Fibroblast of lung (primary cell): ENCODE measurements at places on chromosomes 4 and X.

DNA sequence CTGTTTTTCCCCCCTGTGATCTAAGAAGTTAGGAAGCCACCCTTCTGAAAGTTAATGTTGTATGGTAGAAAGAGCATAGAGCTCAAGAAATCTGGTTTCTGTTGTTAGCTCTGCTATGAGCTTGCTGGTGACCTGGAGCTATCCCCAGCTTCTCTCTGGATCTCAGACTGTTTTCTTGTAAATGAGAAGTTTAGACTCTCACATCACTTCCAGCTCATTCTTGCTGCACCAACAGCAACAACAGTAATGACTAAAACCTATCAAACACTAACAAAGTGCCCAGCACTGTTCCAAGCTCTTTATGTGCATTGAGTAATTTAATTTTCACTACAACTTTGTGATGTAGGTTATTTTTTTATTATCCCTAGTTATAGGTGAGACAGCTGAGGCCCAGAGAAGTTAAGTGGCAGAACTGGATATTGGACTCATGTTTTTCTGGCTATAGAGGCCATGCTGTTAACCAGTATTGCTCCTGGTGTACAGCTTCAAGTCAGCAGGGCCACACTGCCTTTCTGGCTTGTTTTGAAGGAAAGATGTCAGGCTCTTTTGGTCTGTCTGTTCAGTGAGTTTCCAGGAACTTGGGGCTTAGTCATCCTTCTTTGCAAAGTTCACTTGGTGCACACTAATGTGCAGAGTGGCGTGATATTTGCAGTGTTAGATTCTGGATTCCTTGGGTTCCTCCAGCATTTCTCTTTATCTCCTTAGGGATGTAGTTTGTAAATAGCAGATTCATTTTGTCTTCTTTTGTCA lies 27.8 kb upstream of the TMEM164 start:
- H3K4me1 ChIP-seq: no peaks in the 10 kb centered on the region
- peaks cover 2% of the 10 kb centered on the region for H3K27me3 ChIP-seq
- peak; percentile 23 for DNase-seq
- H3K4me3 ChIP-seq: no peak overlapping the region
- no peak overlapping the region for H3K27ac ChIP-seq
- H3K36me3 ChIP-seq: no peaks in the 10 kb centered on the region

GRCh38 chr4:56427179-56427578 lies 8.2 kb downstream of the PPAT start:
- no peaks in the 10 kb centered on the region for H3K4me1 ChIP-seq
- H3K4me3 ChIP-seq: no peak overlapping the region
- no peaks in the 10 kb centered on the region for H3K27me3 ChIP-seq
- H3K27ac ChIP-seq: no peak overlapping the region
- no peak for DNase-seq

GRCh38 chr4:123216543-123216942 lies 180.1 kb upstream of the SPRY1 start:
- no peak overlapping the region for H3K27ac ChIP-seq
- H3K27me3 ChIP-seq: no peaks in the 10 kb centered on the region
- H3K4me3 ChIP-seq: no peak overlapping the region
- DNase-seq: no peak
- H3K4me1 ChIP-seq: no peaks in the 10 kb centered on the region

GRCh38 chr4:168710353-168710946 lies 213.6 kb downstream of the PALLD start:
- no peak overlapping the region for H3K27ac ChIP-seq
- no peaks in the 10 kb centered on the region for H3K27me3 ChIP-seq
- no peak overlapping the region for H3K4me3 ChIP-seq
- peak; percentile 89 for DNase-seq

GRCh38 chrX:69705818-69706217 lies 89.9 kb downstream of the EDA start:
- DNase-seq: no peak
- H3K4me1 ChIP-seq: no peaks in the 10 kb centered on the region
- no peaks in the 10 kb centered on the region for H3K27me3 ChIP-seq
- H3K4me3 ChIP-seq: no peak overlapping the region
- H3K36me3 ChIP-seq: no peaks in the 10 kb centered on the region

- H3K36me3 ChIP-seq: no peaks in the 10 kb centered on the region
- no peaks in the 10 kb centered on the region for H3K4me1 ChIP-seq
- no peak overlapping the region for H3K4me3 ChIP-seq
- DNase-seq: no peak
- no peaks in the 10 kb centered on the region for H3K27me3 ChIP-seq
Observed at GRCh38 chrX:37409278-37409677, 60.1 kb downstream of the PRRG1 start.

DNA sequence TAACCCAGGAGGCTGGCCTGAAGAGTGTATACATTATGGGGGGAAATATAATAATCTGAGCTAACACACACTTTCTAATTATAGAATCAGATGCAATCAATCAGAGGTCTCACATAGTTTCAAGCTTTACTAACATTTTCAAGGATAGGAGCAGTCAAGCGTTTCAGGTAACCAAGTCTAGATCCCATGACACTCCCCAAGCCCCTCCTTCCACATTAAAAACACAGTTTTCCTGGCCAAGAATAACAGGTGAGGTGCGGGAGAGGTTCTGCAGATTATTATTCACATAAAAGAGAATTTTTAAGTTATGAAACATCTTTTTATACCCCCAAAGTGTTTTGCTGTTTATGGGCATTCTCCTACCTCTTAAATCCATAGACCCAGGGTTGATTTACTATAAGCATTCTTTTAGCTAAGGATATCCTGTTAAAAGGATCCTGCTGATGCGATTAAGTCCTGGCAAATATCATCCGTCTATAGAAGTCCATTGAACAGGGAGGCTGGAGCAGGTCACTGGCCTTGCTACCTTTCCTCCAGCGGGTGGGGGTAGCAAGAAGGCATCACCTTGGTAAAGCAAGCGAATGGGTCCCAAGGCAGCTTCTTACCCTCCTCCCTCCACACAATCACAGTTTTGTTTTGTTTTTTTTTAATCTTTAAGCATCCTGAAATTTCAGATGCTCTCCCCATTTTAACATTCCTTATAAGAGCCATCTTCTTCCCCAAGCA lies 104.7 kb upstream of the GPM6A start:
- no peaks in the 10 kb centered on the region for H3K27me3 ChIP-seq
- H3K36me3 ChIP-seq: no peaks in the 10 kb centered on the region
- DNase-seq: no peak
- H3K4me3 ChIP-seq: no peak overlapping the region
- H3K4me1 ChIP-seq: no peaks in the 10 kb centered on the region

- H3K27me3 ChIP-seq: no peaks in the 10 kb centered on the region
- no peaks in the 10 kb centered on the region for H3K4me1 ChIP-seq
- H3K27ac ChIP-seq: no peak overlapping the region
- H3K4me3 ChIP-seq: no peak overlapping the region
- peak; percentile 42 for DNase-seq
- no peaks in the 10 kb centered on the region for H3K36me3 ChIP-seq
Observed at GRCh38 chr4:16794816-16795445, 103.5 kb downstream of the LDB2 start.

DNA sequence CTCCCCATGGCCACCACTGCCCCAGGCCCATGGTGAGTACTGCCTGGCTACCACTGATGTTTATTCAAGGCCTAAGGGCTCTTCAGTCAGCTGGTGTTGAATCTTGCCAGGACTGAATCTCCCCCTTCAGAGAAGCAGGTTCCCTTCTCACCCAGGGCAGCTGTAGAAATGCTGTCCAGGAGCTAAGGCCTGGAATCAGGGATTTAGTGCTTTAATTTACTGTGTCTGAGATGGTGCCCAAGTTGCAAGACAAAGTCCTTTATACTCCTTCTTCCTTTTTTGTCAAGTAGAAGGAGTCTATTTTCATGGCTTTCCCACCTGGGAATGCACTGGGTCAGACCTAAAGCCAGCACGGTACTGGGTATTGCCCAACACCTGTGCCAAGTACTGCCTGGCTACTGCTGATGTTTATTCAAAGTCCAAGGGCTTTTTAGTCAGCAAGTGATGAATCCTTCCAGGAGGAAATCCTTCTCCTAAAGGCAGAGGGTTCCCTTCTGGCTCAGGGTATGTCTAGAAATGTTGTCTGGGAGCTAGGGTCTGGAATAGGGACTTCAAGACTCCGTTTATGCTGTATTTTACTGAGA lies 117.6 kb upstream of the ATOH1 start:
- H3K4me3 ChIP-seq: no peak overlapping the region
- no peak for DNase-seq
- no peaks in the 10 kb centered on the region for H3K36me3 ChIP-seq
- H3K4me1 ChIP-seq: no peaks in the 10 kb centered on the region
- H3K27ac ChIP-seq: no peak overlapping the region
- H3K27me3 ChIP-seq: no peaks in the 10 kb centered on the region

- H3K27ac ChIP-seq: no peak overlapping the region
- no peak for DNase-seq
- no peaks in the 10 kb centered on the region for H3K4me1 ChIP-seq
- H3K4me3 ChIP-seq: no peak overlapping the region
- no peaks in the 10 kb centered on the region for H3K27me3 ChIP-seq
Observed at GRCh38 chr4:8646296-8647093, 53.9 kb downstream of the CPZ start.

DNA sequence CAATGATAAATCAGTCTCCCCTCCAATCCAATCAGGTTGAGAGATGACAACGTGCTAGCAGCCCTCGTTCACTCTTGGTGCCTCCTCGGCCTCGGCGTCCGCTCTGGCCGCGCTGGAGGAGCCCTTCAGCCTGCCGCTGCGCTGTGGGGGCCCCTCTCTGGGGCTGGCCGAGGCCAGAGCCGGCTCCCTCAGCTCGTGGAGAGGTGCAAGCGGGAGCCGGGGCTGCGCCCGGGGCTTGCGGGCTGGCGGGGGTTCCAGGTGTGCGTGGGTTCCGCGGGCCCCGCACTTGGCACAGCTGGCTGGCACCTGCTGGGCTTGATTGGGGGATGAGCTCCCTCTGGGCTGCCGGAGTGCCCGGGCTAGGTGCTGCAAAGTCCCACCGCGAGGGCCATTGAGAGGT lies 40.9 kb upstream of the PRSS48 start:
- no peaks in the 10 kb centered on the region for H3K36me3 ChIP-seq
- no peaks in the 10 kb centered on the region for H3K4me1 ChIP-seq
- no peak overlapping the region for H3K27ac ChIP-seq
- no peak overlapping the region for H3K4me3 ChIP-seq
- no peak for DNase-seq

- no peak overlapping the region for H3K4me3 ChIP-seq
- no peaks in the 10 kb centered on the region for H3K36me3 ChIP-seq
- peak; percentile 68 for DNase-seq
- no peak overlapping the region for H3K27ac ChIP-seq
- no peaks in the 10 kb centered on the region for H3K4me1 ChIP-seq
Observed at GRCh38 chr4:33780952-33781791, 2463.1 kb downstream of the ARAP2 start.

GRCh38 chrX:40107291-40108161 lies 9.8 kb upstream of the BCOR start:
- H3K36me3 ChIP-seq: no peaks in the 10 kb centered on the region
- no peak overlapping the region for H3K27ac ChIP-seq

GRCh38 chr4:156021298-156021697 lies 67.6 kb upstream of the CTSO start:
- H3K27me3 ChIP-seq: no peaks in the 10 kb centered on the region
- H3K4me1 ChIP-seq: no peaks in the 10 kb centered on the region
- no peak for DNase-seq
- no peak overlapping the region for H3K4me3 ChIP-seq
- H3K27ac ChIP-seq: no peak overlapping the region
- H3K36me3 ChIP-seq: no peaks in the 10 kb centered on the region

DNA sequence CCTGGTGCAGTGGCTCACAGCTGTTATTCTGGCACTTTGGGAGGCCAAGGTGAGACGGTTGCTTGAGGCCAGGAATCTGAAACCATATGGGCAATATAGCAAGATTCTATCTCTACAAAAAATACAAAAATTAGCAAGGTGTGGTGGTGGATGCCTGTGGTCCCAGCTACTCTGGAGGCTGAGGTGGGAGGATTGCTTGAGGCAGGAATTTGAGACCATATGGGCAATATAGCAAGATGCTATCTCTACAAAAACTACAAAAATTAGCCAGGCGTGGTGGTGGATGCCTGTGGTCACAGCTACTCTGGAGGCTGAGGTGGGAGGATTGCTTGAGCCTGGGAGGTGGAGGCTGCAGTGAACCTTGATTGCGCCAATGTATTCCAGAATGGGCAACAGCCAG lies 2.3 kb downstream of the ADGRG4 start:
- no peaks in the 10 kb centered on the region for H3K27me3 ChIP-seq
- no peak overlapping the region for H3K27ac ChIP-seq
- H3K36me3 ChIP-seq: no peaks in the 10 kb centered on the region
- H3K4me1 ChIP-seq: no peaks in the 10 kb centered on the region
- no peak overlapping the region for H3K4me3 ChIP-seq

DNA sequence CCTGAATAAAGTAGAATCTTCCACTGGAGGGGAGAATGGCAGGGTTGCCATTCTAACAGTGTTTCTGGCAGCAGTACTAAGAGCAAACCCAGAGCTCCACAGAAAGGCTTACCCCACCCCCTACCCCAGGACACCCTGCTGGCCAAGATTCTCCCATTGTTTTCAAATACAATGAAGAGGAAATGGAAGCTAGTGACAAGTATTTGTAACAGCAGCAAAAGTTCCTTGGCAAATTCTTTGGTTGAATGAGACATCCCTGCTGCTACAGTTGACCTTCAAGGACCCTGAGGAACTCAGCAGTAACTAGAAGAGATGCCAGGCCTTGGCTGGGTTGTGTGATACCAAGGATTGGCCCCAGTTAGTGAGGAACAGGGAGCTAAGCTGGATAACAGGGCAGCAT lies 124.2 kb upstream of the DGKK start:
- no peak overlapping the region for H3K4me3 ChIP-seq
- no peaks in the 10 kb centered on the region for H3K4me1 ChIP-seq
- H3K27me3 ChIP-seq: no peaks in the 10 kb centered on the region
- no peak overlapping the region for H3K27ac ChIP-seq

GRCh38 chr4:3364634-3365314 lies 72.0 kb downstream of the RGS12 start:
- no peak for DNase-seq
- H3K36me3 ChIP-seq: no peaks in the 10 kb centered on the region
- H3K4me1 ChIP-seq: peaks cover 12% of the 10 kb centered on the region

GRCh38 chr4:31291238-31291637 lies 571.1 kb downstream of the PCDH7 start:
- H3K36me3 ChIP-seq: no peaks in the 10 kb centered on the region
- no peak overlapping the region for H3K4me3 ChIP-seq
- H3K27ac ChIP-seq: no peak overlapping the region
- no peaks in the 10 kb centered on the region for H3K4me1 ChIP-seq

- no peak for DNase-seq
- no peaks in the 10 kb centered on the region for H3K27me3 ChIP-seq
- no peaks in the 10 kb centered on the region for H3K4me1 ChIP-seq
- H3K36me3 ChIP-seq: no peaks in the 10 kb centered on the region
Observed at GRCh38 chr4:57187246-57187645, 77.1 kb upstream of the IGFBP7 start.

- H3K27ac ChIP-seq: peak overlapping the region; percentile 97
- no peaks in the 10 kb centered on the region for H3K27me3 ChIP-seq
- no peaks in the 10 kb centered on the region for H3K4me1 ChIP-seq
- peak; percentile 40 for DNase-seq
- H3K36me3 ChIP-seq: no peaks in the 10 kb centered on the region
Observed at GRCh38 chr4:337932-338758, 531 bp downstream of the ZNF141 start.

- no peaks in the 10 kb centered on the region for H3K4me1 ChIP-seq
- no peaks in the 10 kb centered on the region for H3K27me3 ChIP-seq
- DNase-seq: no peak
- H3K27ac ChIP-seq: no peak overlapping the region
- no peak overlapping the region for H3K4me3 ChIP-seq
Observed at GRCh38 chr4:62676962-62677361, 1476.8 kb downstream of the ADGRL3 start.

- peak; percentile 12 for DNase-seq
- no peak overlapping the region for H3K27ac ChIP-seq
- H3K36me3 ChIP-seq: no peaks in the 10 kb centered on the region
- no peak overlapping the region for H3K4me3 ChIP-seq
Observed at GRCh38 chrX:3550160-3550751, 163.2 kb downstream of the PRKX start.
